ENCODE measurements at places on chromosomes 1 and 21.

GRCh38 chr1:203359010-203359571, 8.2 kb upstream of the FMOD start:
- peak; percentile 79 for DNase-seq

- DNase-seq = no peak
Measured at GRCh38 chr1:107467286-107467685, 326.4 kb downstream of the NTNG1 start.

DNA sequence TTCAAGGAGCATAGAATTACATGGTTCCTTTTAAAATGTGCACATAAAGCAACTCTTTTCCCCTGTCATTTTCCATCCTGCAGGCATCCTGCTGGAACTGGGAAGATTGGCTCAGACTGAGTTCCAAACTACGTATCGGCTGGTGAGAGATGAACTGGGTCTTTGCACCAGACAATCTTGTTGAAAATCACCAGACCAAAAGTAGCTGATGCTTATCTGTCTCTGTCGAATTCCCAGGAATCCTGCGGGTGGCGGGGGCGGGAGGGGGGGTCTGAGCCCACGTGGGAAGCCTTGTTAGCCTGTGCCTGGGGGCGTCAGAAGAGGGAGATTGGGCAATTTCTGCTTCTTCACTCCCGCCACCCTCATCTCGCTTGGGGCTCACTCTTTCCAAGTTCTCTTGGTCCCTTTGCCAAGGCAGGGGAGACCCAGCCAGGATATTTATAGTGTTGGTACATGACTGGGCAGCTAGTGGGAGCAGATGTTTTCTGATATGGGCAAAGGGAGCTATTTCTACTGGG, 90.1 kb upstream of the SLC25A33 start:
- peak; percentile 83 for DNase-seq

DNA sequence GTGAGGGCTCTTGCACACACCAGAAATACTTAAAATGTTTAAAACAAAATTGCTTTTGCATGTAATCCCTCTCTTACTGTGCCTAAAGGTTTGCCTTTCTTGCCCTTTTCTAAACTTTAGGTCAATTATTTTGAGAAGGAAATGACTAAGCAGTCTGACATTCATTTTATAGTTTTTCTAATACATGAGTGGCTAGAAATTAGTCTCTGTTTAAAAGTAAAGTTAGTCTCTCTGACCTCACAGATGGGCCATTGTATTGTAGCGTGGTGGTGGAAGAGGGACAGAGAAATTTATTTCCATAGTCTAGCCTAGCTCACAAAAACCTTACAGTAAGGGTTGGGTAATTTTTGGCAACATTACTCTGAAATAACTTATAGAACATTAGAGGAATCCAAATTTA, 3.6 kb upstream of the COL11A1 start:
- DNase-seq = no peak

DNA sequence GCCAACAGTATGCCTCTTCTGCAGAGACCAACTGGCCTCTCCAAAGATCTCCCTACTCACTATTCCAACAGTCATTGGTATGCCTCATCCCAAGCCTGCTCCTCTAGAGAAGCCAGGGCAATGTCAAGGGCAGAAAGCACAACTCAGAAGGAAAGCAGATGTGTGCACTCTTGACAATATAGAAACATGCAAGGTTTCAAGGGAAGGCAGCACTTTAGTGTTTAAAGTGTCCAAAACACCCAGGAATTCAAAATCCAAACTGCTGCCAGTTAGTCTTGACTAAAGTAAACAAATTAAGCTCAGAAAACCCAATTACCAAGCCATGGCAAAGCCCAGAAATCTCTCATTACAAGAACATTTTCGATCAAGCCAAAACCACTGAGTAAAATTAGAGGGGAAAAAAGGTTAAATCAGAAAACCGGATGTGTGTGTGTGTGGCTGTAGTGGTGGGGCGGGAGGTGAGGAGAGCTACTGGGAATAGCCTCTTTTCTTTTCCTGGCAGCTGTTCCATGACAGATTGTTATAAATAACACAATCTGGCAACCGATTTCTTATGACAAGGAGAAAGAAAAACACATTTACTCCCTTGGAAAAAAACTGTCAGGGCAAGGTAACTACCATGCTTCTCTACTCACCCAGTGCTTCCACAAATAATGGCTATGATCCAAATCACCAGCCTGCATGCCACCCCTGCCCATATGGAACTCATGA, 39.2 kb downstream of the EIF2B3 start:
- peak; percentile 34 for DNase-seq

DNA sequence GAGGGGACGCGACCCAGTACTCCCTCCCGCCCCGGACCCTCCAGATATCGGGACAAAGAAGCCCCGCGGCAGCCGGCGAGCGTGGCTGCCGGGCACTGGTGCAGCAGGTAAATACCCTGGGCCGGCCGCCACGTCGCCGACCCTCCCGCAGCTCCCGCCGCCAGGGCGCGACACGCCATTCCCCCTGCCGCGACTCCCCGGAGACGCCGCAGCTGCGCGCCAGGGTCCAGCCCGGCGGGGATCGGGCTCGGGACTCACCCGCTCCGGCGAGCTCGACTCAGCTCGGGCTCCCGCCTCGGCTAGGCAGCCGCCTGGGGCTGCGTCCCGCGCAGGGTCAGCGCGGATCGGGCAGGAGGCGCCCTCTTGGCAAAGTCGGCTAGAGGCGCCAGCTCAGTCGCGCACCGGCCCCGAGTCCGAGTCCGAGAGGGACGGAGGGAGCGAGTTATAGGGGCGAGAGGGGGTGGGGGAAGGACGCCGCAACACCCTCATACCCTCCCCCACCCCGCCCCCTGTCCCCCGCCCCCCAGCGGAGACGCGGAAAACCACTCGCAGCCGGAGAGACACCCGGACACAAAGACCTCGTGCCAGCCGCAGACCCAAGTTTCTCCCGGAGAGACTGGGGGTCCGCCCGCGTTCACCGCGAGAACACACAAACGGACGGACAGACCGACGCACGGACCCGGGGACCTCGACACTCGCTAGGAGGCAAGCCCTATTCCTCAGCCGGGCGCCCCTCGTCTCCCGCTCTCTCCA, 985 bp downstream of the SYT6 start:
- peak; percentile 50 for DNase-seq

- DNase-seq = no peak
Measured at GRCh38 chr1:228314658-228315483, 91.8 kb downstream of the TRIM11 start.

- DNase-seq = no peak
Measured at GRCh38 chr1:31433396-31433930, 20.4 kb downstream of the SERINC2 start.

DNA sequence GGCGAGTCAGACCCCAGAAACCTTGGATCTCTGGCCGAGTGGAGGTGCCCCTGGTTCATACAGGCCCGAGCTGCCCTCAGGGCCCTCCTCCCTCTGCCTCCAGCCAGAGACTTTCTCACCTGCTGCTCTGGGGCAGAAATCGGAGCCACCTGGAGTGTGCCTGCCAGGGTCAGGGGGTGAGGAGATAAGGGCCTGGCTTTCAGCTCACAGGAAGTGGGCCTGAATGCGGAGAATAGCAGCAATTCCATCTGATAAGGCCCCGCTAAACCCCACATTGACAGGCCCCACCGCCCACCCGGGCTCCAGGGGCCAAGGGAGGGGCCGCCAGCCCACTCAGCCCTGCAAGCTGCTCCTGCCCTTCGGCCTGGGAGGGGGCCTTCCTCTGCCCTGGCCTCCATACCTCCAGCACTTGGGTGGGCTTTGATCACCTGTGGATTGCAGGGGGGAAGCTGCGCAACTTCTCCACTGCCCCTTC, 123.7 kb upstream of the ARHGEF16 start:
- DNase-seq = no peak

DNA sequence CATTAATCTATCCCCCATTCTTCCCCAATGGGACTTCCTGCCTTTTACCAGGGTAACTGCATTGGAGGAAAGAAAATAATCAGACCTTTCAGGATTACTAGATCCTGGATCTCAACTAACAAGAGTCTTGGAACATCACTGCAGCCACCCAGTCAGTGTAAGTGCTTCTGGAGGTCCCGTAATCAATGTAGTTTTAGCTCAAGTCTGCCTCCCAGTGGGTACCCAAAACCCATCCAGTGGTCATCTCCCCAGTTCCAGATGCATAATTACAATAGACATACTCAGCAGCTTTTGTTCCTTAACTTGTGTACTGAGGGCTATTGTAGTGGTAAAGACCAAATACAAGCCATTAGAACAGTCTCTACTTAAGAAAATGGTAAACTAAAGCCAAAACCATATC, 319.1 kb downstream of the GPATCH2 start:
- no peak for DNase-seq

DNA sequence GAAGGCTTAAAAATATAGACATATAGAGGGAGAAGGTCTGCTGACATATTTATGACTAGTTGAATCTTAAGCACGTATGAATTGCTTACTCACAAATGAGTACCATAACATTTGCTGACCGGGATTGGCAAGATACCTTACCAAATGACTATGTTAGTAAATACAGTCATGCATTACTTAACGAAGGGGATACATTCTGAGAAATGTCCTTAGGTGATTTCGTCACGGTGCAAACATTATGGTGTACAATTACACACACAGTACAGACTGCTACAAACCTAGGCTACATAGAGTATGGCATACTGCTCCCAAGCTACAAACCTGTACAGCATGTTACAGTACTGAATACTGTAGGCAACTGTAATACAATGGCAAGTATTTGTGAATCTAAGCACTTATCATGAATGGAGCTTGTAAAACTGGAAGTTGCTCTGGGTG, 19.4 kb upstream of the UBE2U start:
- no peak for DNase-seq

DNA sequence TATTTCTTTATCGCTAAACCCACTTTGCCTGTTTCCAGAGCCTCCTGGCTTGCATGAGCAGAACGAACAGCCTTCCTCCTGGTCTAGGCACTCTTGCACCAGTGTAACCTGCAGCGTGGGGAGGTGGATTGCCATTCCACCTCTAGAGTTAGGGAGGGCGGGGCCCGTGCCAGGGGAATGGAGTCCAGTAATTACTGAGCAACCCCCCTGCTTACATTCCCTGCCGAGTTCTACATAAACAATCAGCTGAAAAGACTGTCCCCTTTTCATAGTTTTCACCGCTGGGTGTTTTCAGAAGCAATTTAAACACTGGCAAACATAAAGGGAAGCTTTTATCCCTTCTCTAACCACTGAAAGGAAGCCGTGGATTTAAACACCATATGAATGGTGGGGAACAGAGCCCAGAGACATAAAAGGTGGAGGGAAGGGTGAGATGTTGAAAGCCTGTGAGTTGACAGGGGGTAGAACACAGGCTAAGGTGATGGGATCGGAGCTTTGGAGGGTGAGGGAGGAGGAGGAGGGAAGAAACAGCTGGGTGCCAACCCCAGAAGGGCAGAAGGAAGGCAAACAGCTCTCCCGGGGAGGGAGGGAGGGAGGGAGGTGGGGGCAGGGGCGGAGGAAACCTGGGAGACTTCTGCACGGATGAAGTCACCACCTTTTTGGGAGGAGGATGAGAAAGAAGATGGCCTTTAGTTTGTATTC, 68.0 kb upstream of the WDR26 start:
- DNase-seq = peak; percentile 45

DNA sequence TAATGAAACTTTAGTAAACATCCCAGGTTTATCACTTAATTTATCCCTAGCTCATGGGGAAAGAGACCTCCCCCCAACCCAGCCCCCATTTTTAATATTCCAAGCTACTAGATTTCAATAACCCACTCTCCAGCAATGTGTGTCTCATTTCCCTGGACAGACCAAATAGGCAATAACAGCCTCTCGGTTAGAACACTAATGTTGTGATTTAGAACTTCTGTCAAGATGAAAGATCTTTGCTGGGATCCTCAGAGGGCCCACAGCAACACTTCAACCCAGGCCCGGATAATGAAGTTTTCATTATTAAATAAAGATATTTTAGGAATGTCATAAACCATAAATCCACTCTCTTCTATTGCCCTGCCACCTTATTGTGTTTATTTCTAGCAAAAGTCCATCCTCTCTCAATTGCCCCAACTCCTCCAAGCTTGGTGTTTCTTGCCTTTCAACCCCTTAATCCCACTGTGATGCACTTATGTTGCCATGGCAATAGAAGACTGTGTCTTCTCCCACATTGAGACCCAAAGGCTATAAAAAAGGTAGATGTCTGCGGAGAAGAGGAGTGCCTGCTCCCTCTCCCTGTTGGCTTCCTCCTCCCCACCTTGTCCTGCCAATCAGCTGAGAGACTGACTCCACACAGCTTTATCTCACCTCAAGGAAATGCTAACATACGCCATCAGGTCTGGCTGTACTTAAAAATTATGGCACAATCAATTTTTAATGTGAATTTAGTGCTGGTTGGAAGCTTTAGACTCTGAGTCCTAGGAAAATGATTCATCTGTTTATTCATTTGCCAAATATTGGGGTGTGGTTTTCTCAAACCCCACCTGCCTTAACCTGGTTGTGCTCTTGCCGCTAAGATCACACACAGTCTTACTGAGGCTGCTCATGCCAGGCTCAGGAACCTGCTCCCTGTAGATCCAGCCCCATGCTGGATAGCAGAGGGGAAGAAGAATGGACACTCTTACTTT, 258.3 kb upstream of the CAMK1G start:
- DNase-seq = no peak

GRCh38 chr1:24910751-24911650, 19.1 kb downstream of the RUNX3 start:
- DNase-seq = no peak

Measured in umbilical cord (tissue), 2 donors.